ENCODE measurements at places on chromosomes 12 and 14. TPM values are rescaled to one million over a fixed set of nuclear protein-coding genes. Genes with fewer than 3 reads are reported as not detected.

SLC6A15 gene
- 0.31 TPM for total RNA-seq

P2RX2 gene
- 0.36 TPM for total RNA-seq

KRT7 gene
- total RNA-seq, result 2,511 TPM

PZP gene
- 0.34 TPM for total RNA-seq

OTOGL gene
- total RNA-seq, result 0.57 TPM

SYNDIG1L gene
- total RNA-seq, result 0.18 TPM

GZMB gene
- total RNA-seq, result 0.94 TPM

BEST3 gene
- not detected for total RNA-seq

MYF6 gene
- total RNA-seq, result not detected

OTX2 gene
- total RNA-seq, result not detected

ISM2 gene
- 3.5 TPM for total RNA-seq

SLC41A2 gene
- 7.8 TPM for total RNA-seq

OR10AD1 gene
- not detected for total RNA-seq

ETFBKMT gene
- 5.6 TPM for total RNA-seq

LBHD2 gene
- total RNA-seq, result not detected

APOLD1 gene
- total RNA-seq, result 35.9 TPM

METTL25 gene
- total RNA-seq, result 17.5 TPM

WASHC3 gene
- 41.5 TPM for total RNA-seq

PIWIL1 gene
- not detected for total RNA-seq

DEPDC4 gene
- 1.4 TPM for total RNA-seq

GPR137C gene
- total RNA-seq, result 2.2 TPM

UTP20 gene
- total RNA-seq, result 27.7 TPM

ZNF384 gene
- total RNA-seq, result 63.4 TPM

CCNB1IP1 gene
- 38.3 TPM for total RNA-seq

IKBIP gene
- 8.1 TPM for total RNA-seq

PTPRR gene
- 1.7 TPM for total RNA-seq

OR10G2 gene
- not detected for total RNA-seq

SLC5A8 gene
- not detected for total RNA-seq

SERPINA6 gene
- total RNA-seq, result not detected

VRTN gene
- total RNA-seq, result not detected

PRR4 gene
- total RNA-seq, result 7.3 TPM

ETV6 gene
- 97.4 TPM for total RNA-seq

MANSC4 gene
- total RNA-seq, result not detected

GPRC5A gene
- 26.2 TPM for total RNA-seq

FERMT2 gene
- 82.3 TPM for total RNA-seq

KLRC2 gene
- total RNA-seq, result 3.1 TPM

CD163 gene
- total RNA-seq, result 74.3 TPM

TMEM121 gene
- total RNA-seq, result 1.1 TPM

SRGAP1 gene
- 15.8 TPM for total RNA-seq

TEX22 gene
- total RNA-seq, result 6.2 TPM

ACSM4 gene
- not detected for total RNA-seq

PLCZ1 gene
- total RNA-seq, result not detected

FAM181A gene
- total RNA-seq, result not detected

EID3 gene
- total RNA-seq, result 4.7 TPM

TDRD9 gene
- total RNA-seq, result 2.8 TPM

GUCY2C gene
- not detected for total RNA-seq

Measured in ureter (tissue), 1 donor.